Left renal cortex interstitium (tissue), 4 donors: ENCODE measurements at places on chromosomes 1 and 21. TPM values are rescaled to one million over a fixed set of nuclear protein-coding genes. Genes with fewer than 3 reads are reported as not detected.

Gene TMEM200B
- 19.9 TPM for polyA plus RNA-seq

Gene OR6N1
- not detected for polyA plus RNA-seq

Gene PLXNA2
- 19.3 TPM for polyA plus RNA-seq

Gene HOOK1
- 75.0 TPM for polyA plus RNA-seq

Gene RHBDL2
- 0.95 TPM for polyA plus RNA-seq

Gene RABIF
- polyA plus RNA-seq = 11.0 TPM

Gene LIPI
- polyA plus RNA-seq = 0.69 TPM

DNA sequence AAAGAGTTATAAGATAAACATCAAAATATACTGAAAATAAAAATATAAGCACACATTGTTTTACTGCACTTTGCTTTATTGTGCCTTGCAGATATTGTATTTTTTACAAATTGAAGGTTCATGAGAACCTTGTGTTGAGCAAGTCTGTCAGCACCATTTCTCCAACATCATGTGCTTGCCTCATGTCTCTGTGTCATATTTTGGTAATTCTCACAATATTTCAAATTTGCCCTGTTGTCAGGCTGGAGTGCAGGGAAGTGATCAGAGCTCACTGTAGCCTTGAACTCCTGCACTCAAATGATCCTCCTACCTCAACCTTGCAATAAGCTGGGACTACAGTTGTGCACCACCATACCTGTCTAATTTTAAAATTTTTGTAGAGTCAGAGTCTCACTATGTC, 21.3 kb upstream of the CNIH3 start:
- DNase-seq = no peak

DNA sequence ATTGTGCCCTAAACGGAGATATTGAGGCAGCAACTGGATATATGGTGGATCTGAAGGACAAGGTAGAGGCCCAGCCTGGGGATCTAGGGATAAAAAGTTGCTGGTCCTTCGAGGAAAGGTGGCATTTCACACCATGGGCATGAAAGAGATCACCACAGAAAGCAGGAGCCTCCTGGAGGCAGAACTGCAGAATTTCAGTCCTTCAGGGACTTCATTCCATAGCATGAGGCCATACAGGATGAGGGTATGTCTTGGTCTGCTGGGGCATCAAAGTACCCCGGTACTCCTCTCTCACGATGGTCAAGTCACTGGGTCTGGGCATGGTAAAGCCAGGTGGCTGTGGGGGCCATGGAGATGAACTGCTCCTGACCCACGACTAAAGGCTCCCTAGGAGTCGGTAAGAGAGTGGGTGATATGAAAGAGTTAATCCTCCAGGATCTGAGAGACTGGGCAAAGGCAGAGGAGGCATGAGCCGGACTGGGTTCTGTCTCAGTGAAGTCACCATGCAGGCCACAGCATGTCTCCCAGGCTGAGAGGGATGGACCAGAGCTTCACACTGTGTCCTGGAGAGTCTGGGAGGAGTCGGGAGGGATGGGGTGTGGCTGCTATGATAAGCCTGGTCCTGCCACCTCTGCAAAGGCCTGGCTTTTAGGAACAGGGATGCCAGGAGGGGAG, 5.8 kb upstream of the SPRR5 start:
- no peak for DNase-seq

DNA sequence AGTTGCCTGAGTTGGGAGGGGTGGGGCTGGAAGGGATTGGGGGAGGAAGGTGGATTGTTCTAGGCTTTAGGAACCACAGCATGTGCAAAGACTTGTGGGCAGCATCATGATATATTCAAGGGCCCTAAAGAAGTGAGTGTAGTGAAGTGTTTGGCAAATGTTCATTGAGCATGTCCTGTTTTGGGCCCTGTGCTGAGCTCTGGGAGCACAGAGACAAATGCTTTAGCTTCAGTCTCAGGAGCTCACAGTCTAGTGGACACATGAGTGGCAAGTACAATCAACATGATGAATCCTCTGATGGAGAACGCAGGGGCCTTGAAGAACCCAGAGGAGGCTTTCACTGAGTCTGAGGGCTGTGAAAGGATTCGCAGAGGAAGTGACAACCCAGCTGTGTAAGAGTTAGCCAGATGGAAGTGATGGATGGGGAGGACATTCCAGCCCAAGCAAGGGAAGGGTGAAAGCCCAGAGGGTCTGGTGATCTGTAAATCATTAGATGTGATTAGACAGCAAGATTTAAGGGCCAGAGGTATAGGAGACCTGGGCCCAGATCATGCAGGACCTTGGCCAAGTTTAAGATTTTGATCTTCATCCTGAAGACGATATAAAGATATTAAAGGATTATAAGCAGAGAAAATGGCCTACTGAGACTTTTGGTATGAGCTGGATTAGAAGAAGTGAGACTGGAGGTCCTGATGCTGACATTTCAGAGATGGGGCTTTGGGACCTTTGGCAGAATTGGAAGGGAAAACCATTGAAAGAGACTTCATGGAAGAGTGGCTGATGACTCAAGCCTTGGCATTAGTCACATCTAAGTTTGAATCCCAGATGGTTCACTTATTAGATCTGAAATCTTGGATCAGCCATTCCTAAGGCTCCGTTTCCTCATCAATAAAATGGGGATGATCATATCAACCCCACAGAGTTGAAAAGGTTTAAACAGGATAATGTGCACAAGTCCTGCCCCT, 4.6 kb downstream of the IPO13 start:
- no peak for DNase-seq

DNA sequence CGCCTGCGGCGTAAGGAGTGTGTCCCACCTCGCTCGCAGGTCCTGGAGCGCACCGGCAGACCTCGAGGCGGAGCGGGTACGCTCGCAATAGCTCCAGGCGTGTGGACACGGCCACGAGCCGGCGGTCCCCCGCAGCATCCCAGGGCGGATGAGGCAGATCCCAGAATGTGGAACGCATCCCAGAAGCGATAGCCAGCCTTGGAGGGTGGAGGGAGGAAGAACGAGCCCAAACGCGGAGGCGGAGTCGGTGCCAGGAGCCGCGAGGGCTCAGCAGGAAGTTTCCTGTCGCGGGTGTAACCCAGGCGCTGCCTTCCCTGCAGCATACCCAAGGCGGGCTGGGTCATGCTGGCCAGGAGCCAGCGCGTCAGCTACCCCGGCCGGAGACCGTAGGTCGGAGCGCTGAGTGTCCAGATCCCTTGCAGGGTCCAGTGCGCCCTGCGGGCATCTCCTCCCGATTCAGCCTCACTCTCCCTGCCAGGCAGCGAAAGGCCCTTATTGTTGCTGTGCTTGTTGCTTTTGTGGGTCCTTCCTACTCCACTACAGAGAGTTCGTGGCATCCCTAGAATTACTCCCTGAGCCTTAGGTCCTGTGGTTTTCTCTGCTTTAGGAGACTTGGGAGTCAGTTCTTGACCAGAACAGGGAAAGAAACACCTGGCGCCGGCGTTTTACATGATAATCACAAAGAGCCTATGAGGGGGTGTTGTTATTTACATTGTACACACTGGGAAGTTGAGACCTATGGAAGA, 27.7 kb downstream of the STYXL2 start:
- DNase-seq = no peak

GRCh38 chr1:209873067-209873799, 45.5 kb downstream of the UTP25 start:
- DNase-seq = no peak

- DNase-seq = no peak
These were observed 73.3 kb upstream of the PDE4B start for GRCh38 chr1:65719391-65719790.

GRCh38 chr1:109978761-109979488, 5.6 kb upstream of the AHCYL1 start:
- DNase-seq = no peak

- no peak for DNase-seq
These were observed 132.9 kb upstream of the C1orf21 start for GRCh38 chr1:184253921-184254320.

DNA sequence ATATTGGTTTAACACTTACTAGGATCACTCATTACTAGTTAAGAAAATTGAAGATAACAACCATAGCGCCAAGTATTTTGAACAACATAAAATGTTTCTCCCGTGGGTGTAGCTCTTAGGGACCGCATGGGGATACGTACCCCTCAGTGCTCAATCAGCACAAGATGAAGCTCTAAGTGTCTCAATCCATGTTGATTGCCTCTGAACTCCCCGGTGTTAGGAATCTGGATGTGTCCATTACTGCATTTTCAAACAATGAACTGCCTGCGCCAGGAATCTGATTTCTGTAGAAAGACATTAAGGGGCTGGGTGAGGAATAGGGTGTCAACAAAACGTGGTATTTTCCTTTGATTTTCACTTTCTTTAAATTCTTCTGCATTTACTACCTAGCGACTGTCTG, 100.2 kb downstream of the LMO4 start:
- no peak for DNase-seq

DNA sequence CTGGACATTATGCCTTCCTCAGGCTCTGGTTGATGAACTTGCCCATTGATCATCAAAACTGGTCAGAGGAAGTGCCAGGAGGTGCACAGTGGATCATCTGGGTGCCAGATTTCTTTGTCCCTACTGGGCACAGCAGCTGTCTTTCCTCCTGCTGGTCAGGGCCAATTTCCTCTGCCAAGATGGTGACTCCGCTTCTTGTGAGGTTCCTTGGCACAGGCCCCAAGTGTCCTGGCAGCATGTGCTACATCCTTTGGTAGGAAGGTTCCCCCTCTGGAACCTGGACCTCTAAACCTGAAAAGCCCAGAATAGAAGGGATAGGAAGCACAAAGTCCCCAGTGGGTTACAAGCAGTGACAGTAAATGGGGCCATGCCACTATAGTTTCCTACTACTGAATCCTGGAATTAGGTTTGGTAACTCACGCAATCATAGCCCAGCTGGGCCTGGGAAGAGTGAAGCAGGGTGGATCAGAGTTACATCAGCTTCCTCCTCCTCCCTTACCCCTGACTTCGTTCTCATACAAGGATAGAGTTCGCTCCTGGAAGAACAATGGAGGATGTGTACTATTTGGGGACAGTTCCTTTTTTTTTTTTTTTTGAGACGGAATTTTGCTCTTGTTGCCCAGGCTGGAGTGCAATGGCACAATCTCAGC, 147.1 kb downstream of the CNIH3 start:
- no peak for DNase-seq

- DNase-seq = no peak
These were observed 53.2 kb upstream of the B3GALT5 start for GRCh38 chr21:39559511-39559910.

DNA sequence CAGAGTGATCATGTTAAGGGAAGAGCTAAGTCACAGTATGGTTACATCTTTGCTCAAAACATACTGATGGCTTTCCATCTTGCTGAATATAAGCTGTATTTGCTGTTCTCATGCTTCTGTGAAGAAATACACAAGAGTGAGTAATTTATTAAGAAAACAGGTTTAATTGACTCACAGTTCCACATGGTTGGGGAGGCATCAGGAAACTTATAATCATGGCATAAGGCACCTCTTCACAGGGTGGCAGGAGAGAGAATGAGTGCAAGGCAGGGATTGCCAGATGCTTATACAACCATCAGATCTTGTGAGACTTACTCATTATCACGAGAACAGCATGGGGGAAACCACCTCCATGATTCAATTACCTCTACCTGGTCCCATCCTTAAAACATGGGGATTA, 24.4 kb upstream of the RGS5 start:
- no peak for DNase-seq

GRCh38 chr1:37890378-37891014, 31.1 kb upstream of the MTF1 start:
- no peak for DNase-seq

- DNase-seq = no peak
These were observed 238.2 kb downstream of the NRIP1 start for GRCh38 chr21:14826630-14827029.

DNA sequence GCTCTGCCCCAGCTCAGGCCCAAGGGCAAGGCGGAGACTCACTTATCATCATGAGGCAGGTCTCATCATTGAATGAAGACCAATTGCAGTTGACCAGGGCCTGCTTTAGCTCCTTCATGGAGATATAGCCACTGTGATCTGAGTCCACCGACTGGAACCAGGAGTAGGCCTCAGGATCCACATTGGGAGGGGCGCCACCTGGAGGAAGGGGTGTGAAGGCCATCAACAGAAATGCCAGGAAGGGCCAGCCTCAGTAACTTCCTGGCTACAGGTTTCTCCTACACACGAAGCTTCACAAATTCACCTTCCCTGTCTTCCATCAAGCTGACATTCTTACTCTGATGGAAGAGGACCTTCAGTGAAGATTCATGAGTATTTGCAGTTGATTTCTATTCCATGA, 11.6 kb downstream of the PEF1 start:
- no peak for DNase-seq

DNA sequence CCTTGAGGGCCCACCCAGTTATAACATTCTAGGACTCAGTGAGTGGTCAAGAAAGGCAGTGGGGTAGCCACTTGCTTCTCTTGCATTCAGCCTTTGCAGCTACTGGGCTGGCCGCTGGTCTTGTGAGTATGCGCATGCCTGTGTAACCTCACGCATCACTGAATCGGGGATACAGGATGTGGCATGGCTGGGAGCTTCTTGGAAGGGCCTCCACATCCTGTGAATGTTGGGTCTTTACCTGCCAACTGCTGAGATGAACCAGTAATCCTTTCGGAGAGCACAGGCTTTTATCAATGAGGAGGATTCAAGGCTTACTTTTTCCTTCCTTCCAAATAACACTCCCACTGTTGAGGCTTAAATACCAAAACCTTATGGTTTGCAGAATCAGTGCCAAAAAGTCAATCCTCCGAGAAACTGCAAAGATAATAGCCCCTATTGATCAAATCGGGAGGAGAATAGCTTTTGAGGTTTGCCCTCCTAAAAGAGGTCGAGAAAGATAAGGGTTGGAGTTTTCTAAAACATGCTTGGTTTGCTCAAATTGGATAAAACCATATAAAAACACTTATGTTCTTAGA, 198.9 kb upstream of the UBE2U start:
- DNase-seq = no peak

- DNase-seq = no peak
These were observed 133.2 kb downstream of the GDAP2 start for GRCh38 chr1:117796226-117796625.

GRCh38 chr1:156483397-156483796, 17.2 kb downstream of the MEF2D start:
- no peak for DNase-seq

DNA sequence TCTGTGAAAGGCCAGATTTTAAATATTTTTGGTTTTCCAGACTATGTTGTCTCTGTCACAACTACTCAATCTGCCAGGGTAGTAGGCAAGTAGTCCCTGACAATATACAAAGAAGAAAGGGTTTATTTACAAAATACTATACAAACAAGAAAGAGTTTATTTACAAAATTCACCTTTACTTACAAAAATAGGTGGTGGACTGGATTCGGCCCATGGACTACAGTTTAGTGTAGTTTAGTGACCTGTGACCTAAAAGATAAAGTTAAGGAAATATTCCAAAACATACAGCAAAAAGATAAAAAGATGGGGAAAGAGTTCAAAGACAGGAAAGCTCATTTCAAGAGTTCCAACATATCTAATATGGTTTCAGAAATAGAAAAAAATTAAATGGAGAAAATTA, 52.9 kb upstream of the MAP10 start:
- no peak for DNase-seq

- no peak for DNase-seq
These were observed 3.3 kb downstream of the IFNGR2 start for GRCh38 chr21:33406493-33406892.

DNA sequence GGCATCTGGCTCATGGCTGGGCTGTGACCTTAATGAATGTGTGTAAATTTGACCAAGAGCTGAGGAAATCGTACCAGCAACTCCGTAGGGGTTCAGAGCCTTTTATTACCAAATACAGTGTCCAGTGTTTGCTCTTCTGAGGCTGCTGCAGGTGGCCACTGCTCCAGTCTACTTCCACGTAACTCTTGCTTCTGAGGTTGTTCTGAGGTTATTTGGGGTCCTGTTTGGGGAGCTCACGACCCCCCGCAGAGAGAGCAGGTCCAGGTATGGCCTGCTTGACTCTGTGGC, 33.6 kb downstream of the MAN1C1 start:
- DNase-seq = no peak

- no peak for DNase-seq
These were observed 1.5 kb upstream of the FCRLA start for GRCh38 chr1:161705537-161705936.
